ENCODE measurements at places on chromosomes 4 and X. TPM values are rescaled to one million over a fixed set of nuclear protein-coding genes. Genes with fewer than 3 reads are reported as not detected.

GRCh38 chr4:129167640-129168260, 71.8 kb downstream of the C4orf33 start:
- no peak for DNase-seq

DNA sequence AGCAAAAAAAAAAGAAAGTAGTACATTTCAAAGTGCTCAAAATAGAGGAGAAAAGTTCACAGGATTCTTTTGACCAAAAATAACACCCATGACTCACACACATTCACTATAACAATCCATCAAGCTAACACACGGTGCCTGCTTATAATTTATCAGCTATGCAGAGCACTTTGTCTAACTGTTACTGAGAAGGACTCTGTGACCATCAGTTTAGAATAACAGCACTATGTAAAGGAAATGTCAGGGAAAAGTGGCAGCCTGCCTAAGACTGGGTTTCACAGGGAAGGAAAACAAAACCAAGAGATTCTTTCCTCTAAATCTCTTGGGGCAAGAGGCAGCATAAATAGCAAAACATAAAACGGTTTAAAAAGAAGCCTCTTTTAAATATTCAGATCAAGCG, 54.8 kb downstream of the CCDC149 start:
- DNase-seq: no peak

DNA sequence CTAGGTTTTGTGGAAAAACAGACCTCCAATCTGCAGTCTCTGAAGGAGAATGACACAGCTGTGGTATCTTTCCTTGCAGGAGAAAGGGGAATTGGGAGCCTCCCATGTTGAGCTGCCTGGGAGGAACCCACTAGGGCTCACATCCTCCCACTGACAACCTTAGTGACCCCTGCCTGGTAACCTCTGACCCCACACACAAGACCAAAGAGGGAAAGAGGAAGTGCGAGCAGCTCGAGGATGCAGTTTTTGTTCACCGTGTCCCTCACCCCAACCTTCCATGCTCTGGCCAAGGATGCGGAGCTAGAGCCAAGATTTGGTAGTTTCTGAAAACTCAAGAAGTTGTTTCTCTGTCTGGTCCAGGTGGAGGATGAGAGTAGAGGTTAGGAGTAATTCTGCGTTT, 5.4 kb upstream of the ZXDA start:
- DNase-seq: no peak

DNA sequence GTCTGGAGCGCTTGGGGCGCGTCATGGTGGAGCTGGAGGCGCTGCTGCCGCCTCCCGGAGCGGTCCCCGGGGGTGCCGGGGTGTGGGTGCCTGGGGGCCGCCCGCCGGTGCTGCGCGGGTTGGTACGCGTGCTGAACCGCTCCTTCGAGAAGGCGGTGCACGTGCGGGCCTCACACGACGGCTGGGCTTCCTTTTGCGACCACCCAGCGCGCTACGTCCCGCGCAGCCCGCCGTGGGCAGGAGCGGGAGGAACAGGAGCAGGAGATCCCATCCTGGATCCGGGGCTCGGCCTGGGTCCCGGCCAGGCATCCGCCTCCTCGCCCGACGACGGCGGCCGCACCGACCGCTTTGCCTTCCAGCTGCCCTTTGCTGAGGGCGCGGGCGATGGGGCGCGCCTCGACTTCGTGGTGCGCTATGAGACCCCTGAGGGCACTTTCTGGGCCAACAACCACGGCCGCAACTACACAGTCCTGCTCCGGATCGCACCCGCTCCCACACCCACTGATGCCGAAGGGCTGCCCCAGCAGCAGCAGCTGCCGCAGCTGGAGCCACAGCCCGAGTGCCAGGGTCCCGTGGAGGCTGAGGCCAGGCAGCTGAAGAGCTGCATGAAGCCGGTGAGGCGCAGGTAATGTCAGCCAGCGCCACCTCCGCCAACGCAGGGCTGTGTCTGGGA, 792 bp downstream of the PPP1R3F start:
- DNase-seq: no peak

DNA sequence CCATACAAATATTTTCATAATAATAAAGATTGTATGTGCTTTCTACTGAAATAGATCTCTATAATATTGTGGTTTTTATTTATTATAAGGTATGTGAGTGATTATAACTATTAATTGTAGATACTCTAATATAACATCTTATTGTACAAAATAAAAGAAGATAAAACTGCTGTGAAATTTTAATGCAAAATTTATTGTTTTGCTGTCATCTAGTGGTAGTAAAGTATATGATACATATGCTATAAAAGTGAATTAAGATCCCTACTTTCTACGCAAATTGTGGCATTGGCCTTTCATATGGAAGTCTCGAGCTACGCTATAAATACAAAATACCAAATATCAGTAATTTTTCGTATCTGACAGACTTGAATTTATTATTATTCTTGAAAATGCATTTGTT, 19.3 kb downstream of the YIPF7 start:
- no peak for DNase-seq

GRCh38 chrX:41265615-41266014, 68.3 kb upstream of the DDX3X start:
- DNase-seq: peak; percentile 41

GRCh38 chr4:46894826-46895225, 14.2 kb downstream of the COX7B2 start:
- DNase-seq: no peak

DNA sequence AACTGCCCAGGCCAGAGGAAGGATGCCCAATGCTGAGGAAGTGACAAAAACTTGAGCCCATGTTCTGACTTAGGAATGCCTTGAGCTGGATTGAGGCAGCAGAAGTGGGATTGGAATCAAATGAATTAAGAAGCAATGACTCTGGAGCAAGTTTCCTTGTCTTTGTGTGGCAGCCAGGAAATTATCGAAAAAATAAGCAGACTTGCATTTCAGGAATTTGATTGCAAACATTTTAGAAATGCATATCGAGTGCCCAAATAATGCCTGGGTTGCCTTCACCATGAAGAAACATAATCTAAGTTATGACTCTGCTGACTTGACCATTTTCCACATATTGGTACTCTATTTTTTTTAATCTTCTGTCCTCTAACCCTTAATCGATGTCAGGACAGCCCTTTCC, 9.5 kb downstream of the CYTL1 start:
- DNase-seq: no peak

- DNase-seq: no peak
Observed at GRCh38 chr4:61049018-61049417, 151.1 kb upstream of the ADGRL3 start.

GRCh38 chr4:75736862-75737261, 12.5 kb downstream of the USO1 start:
- DNase-seq: no peak

DNA sequence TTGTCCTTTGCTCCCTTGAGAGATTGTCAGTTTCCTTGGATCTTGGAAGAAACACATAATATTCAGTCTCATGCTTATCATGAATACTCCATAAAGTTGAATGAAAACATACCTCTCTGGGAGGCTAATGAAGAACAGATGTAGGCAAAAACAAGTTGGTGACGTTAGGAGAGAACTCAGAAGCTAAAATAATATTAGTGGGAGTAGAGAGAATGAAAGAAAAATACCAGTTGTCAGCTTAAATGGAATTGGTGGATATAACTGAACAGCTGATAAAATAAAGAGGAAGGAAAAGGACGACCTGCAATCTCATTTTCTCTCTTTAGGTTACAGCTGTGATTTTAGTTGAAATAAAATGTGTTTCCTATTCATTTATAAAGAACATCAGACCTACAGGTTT, 124.8 kb downstream of the SNCA start:
- DNase-seq: no peak

DNA sequence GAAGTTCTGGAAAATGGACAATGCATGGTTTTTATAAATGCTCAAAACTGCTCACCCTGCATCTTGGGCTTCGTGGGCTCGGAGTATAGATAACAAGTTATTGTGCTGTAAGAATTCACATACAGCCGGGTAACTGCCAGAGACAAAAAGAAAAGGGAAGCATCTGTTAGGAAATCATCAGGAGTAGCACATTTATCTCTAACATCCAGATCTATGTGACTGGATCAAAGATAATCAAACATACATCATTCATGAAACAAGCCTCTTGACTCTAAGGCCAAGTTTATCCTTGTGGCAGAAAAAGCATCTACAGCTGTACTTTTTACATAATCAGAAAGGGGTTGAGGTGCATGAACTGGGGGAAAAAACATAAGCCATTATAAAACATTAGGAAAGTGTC, 264.2 kb downstream of the PPP3CA start:
- DNase-seq: no peak

DNA sequence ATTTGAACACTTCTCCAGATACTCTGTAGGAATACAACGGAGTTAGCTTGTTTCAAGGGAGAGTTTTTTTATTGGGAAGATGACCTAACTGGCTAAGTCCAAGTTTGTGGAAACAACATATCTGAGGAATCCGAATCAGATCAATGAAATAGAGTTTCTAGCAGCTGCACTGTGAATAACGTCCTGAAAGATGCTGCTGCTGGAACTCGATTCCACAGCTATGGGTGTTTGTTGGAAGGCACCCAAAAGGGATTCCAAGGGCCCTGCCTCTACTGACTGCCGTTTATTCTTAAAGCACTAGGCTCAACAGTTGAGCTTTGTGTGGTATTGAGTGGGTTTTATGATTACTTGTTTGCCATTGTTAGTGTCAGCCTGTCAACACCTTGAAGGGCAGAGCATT, 6.6 kb upstream of the GBA3 start:
- DNase-seq: no peak

GRCh38 chr4:791898-792625, 33.9 kb downstream of the CPLX1 start:
- DNase-seq: peak; percentile 55

DNA sequence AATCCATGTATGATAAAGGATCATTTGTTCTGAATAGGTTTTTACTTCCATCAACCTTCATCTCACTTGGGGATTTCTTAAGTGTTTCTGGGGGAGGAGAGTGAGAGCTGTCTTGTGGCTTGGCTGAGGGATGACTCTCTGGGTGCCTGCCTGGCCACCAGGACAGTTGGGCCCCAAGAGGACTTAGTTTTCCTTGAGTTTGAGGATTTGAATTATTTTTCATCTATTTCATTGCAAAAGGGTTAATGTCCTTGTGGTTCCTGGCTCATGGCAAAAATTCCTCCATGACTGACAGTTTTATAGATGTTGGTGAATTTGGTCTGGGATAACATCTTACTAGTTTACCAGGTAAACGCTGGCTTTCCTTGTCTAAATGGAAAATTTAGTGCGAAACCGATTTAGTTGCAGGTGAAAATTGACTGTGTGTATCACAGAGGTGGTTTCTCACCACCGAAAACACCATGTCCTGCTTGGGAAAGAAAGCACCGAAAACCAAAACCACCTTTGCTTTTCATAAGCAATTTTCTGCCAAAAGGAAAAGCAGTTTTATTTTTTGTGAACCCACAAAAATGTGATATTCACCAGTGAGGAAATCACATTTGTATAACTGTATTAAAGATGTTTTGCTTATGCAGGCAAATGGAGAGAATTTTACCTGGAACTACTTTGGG, 331.3 kb upstream of the SFRP2 start:
- DNase-seq: no peak

DNA sequence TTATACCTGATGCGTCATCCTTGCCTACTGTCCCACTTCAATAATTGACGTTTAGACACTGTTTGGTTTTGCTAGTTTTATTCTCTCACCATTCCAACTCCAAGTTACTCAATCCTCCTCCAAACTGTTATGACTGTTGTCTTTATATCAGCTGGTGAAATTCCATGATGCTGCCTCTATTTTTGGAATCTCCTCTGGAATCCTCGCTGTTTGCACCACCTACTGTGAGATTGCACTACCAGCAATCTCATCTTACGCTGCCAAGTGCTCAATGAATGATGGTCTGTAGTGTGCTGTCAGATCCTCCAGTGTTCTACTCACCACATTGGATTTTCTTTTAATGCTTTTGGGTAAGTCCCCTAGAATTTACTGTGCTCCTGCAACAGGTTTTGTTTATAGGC, 13.2 kb upstream of the PCDH18 start:
- no peak for DNase-seq

GRCh38 chrX:108186811-108187210, 95.2 kb downstream of the ATG4A start:
- DNase-seq: no peak

DNA sequence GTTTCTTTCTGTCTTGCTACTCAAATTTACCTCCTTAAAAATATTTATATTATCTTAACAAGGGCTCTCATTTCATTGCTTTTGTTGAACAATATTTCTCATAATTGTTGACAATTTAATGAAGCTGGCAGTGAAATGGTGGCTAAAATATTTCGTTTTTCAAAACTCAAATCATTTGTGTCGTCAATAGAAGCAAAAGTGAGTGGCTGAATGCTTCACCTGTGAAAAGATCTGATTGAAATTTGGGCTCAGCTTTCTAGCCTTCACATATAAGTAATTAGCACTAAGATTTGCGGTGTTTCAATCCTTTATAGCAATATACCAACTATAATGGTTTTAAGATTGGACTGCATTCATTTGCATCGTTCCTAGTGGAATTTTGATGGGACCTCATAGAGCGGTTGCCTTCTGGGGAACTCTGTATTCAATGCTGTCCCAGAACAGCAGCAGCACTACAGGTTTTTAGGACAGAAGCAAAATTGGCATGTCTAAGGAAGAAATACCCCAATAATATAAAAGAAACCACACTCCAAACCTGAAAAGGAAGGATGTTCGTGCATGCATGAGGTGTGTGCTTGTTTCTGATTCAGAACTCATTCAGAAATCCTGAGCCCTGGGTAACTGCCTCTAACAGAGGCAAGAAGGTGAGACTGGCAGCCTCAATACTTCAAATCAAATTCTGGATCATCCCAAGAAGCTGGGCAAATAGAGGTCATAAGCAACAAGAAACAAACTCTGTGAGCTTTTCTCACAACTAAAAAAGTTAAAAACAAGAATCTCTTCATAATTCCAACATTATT, 2.5 kb downstream of the CXCL1 start:
- no peak for DNase-seq

DNA sequence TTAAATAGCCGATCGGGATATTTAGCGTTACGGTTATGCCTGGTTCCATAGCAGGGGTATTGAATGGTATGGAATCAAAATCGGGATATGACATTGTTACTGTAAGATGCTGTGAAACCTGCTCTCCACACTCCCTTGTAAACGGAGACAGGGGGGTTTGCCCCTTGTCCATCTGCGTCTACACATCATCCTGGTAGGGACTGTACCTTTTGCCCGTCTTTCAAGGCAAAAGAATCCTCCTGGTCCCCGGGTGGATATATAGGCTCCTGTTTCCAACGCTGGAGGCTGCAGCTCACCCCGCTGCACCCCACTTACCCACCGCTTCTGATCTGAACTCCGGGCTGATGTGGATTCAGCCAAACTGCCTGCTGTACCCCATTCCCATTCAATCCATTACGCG, 189.1 kb downstream of the SHOX start:
- no peak for DNase-seq

GRCh38 chr4:32884198-32884597, 2164.0 kb downstream of the PCDH7 start:
- no peak for DNase-seq

Gene MAGEA4
- not detected for total RNA-seq

Gene NCAPG
- 0.48 TPM for total RNA-seq

Gene SRPX
- 39.2 TPM for total RNA-seq

Gene FMR1NB
- not detected for total RNA-seq

Gene TCP11X2
- total RNA-seq: not detected
